ENCODE measurements at places on chromosomes 2 and 18.

- DNase-seq, result no peak
Measured at GRCh38 chr2:30613001-30613400, 166.0 kb downstream of the LCLAT1 start.

DNA sequence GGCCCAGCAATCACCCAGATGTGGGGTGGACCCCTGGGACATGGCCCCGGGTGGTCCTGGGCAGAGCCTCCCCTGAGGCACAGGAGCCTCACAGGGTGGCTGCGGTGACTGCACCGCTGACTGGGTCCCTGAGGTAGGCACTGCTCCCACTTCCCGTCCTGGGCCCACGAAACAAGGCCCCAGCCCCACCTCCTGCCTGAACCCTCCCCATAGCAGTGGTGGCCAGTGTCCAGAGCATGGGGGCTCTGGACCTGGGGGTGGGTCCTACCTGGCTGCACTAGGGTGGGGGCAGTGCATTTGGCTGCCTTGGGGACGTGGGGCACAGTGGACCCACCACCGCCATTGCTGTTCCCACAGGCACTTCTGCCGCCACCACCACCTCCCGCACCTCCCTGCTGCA, 39.4 kb downstream of the TDRD15 start:
- DNase-seq, result no peak

- DNase-seq, result peak; percentile 81
Measured at GRCh38 chr2:158457092-158457825, 507 bp downstream of the PKP4 start.

DNA sequence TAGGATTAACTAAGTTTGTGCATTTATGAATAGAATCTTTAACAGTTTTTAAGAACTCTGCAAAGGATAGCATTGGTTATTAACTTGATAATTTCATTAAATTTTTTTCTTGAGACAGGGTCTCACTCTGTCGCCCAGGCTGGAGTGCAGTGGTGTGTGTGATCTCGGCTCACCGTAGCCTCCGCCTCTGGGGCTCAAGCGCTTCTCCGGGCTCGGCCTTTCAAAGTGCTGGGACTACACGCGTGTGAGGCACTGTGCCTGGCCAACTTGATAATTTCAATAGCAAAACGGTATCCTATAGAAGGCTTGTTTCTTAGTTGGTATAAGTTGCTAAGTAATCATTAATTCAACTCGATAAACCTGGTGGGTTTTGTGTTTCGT, 38.0 kb downstream of the ADNP2 start:
- no peak for DNase-seq

- DNase-seq, result no peak
Measured at GRCh38 chr2:120026890-120027289, 14.0 kb downstream of the EPB41L5 start.

- DNase-seq, result no peak
Measured at GRCh38 chr18:3305354-3305762, 43.4 kb downstream of the MYL12B start.
